CD4-positive, alpha-beta T cell treated with Interleukin-17A for 1 hour (primary cell): ENCODE measurements at places on chromosomes 12 and 14.

DNA sequence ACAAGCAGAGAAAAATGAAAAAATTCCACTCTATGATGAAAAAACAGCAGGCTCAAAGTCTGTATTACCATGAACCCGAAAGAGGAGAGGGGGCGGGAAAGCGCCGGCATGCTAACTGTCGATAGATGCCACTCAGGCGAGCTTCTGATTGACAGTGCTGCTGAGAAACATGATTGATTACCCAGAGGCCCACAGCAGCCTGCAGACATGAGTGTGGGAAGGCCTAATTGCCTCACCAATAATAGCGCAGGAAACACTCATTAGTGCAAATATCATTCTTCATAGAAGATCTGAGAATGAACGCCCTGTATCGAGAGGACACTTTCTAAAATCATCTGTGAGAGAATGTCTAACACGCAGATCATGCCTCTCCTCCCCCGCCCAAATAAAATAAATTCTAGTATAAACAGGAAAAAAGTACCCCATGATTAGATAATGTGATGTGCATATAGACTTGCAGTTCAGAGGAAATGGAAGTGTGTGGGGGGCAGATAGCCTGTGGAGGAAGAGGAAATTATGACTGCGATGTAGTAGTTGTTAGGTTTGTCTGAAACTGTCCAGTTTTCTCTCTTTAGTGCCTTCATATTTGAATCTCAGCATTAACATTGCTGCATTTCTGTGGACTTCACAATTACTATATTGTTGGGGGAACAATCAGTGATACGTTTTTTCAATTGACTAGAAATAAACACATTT lies 15.6 kb downstream of the TPH2 start:
- DNase-seq = no peak

DNA sequence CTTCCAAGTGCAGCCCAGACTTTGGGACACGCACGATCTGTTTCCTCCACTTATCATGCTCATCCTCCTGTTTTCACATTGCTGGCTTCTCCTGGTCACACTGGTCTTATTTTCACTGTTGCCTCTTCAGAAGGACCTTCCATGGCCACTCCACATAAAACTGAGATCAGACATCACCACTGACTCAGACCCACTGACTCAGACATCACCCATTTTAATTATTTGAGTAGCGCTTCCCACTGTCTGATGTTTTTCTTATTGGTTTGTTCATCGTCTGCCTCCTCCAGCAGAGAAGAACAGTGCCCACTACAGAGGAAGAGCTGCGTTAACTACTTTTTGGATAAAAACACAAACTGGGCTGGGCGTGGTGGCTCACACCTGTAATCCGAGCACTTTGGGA lies 270.5 kb upstream of the PWP1 start:
- DNase-seq = no peak

GRCh38 chr12:8697120-8697475 lies 693 bp upstream of the RIMKLB start:
- peak; percentile 57 for DNase-seq

- DNase-seq = no peak
Observed at GRCh38 chr14:35298351-35298750, 6.2 kb downstream of the PSMA6 start.

GRCh38 chr12:76830436-76830835 lies 48.4 kb downstream of the CSRP2 start:
- no peak for DNase-seq

- no peak for DNase-seq
Observed at GRCh38 chr14:67734675-67735074, 33.0 kb downstream of the RDH12 start.

GRCh38 chr14:101571004-101571403 lies 9.7 kb downstream of the DIO3 start:
- no peak for DNase-seq

GRCh38 chr12:65123435-65124063 lies 2.4 kb upstream of the WIF1 start:
- DNase-seq = peak; percentile 13

GRCh38 chr12:66197495-66197921 lies 8.5 kb downstream of the IRAK3 start:
- no peak for DNase-seq

GRCh38 chr12:31406345-31406744 lies 80.4 kb upstream of the SINHCAF start:
- DNase-seq = no peak

- no peak for DNase-seq
Observed at GRCh38 chr12:108201808-108202207, 72.7 kb downstream of the WSCD2 start.

DNA sequence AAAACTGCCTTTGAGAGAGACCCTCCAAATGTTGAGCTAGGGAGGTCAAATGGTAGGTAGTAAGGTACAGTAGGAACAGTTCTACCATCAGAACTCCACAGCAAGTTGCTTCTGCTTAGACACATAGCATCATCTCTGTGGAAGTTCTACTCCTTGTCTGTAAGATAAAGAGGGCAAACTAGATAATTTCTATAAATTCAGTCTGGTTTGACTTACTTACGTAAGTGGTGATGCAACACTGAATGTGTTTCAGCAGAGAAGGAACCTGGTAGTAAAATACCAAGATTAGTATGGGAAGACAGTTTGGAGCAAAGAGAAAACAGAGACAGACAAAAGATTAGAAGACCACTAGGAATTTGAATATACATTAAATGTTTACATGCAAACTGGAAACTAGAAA lies 42.0 kb downstream of the KITLG start:
- no peak for DNase-seq

GRCh38 chr14:101562659-101563351 lies 1.5 kb downstream of the DIO3 start:
- no peak for DNase-seq

GRCh38 chr14:51382506-51382905 lies 142.5 kb downstream of the TMX1 start:
- no peak for DNase-seq

GRCh38 chr14:84493779-84494178 lies 1036.2 kb upstream of the FLRT2 start:
- no peak for DNase-seq

- no peak for DNase-seq
Observed at GRCh38 chr14:88363644-88364043, 21.8 kb upstream of the SPATA7 start.

- DNase-seq = no peak
Observed at GRCh38 chr14:89368490-89369477, 48.2 kb downstream of the FOXN3 start.

GRCh38 chr12:64796205-64796845 lies 28.1 kb upstream of the TBC1D30 start:
- DNase-seq = peak; percentile 81

- DNase-seq = no peak
Observed at GRCh38 chr12:107221913-107222312, 128.6 kb upstream of the CRY1 start.

DNA sequence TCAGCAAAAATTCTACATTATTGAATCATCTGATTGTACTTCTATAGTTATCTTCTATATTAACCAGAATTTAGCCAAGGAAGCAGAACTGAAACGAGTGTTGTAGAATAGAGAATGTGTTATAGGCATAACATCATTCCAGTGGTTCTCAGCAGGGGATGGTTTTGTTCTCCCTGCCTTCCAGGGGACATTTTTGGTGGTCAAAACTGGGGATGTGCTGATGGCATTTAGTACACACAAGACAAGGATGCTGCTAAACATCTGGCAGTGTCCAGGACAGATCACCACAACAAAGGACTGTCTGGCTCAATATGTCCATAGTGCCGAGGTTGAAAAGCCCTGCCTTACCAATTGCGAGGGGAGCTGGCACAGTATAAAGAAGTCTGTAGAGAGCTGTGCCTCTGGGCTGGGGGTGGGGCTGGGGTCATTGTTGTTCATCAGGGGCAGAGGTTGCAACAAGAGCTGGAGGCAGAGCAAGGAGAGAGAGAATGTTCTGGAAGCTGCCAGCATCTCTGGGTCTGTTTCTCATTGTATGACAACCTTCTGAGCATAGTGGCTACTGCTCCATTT lies 1472.8 kb downstream of the AACS start:
- DNase-seq = no peak

- DNase-seq = no peak
Observed at GRCh38 chr12:71162832-71163763, 5.3 kb upstream of the TSPAN8 start.

DNA sequence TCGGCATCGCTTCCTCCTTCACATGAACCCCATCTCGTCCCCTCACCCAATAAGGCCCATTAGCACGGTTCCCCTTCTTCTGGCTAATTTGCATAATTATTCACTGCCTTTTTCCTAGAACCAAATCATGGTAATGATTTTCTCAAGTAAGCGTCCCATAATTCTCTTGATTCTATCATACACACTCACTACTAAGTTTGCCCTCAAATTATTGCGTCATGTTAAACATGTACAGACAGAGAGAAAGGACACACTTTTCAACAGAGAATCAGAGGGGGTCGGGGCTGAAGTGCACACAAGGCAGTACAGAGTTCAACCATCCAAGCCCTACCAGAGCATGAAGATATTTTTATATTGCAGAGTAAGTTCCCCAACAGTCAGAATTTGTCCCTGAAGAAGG lies 256.6 kb downstream of the FOXN3 start:
- DNase-seq = no peak

DNA sequence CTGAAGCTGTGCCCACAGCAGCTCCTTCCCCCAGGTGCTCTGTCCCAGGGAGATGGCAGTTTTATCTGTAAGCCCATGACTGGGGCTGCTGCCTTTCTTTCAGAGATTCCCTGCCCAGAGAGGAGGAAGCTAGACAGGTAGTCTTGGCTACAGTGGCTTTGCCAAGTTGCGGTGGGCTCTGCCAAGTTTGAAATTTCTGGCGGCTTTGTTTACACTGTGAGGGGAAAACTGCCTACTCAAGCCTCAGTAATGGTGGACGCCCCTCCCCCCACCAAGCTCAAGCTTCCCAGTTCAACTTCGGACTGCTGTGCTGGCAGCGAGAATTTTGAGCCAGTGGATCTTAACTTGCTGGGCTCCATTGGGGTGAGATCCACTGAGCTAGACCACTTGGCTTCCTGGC lies 124.7 kb downstream of the MSRB3 start:
- DNase-seq = no peak

GRCh38 chr14:64971491-64971942 lies 619 bp downstream of the RAB15 start:
- DNase-seq = no peak

GRCh38 chr12:32877601-32878459 lies 18.7 kb downstream of the PKP2 start:
- no peak for DNase-seq

DNA sequence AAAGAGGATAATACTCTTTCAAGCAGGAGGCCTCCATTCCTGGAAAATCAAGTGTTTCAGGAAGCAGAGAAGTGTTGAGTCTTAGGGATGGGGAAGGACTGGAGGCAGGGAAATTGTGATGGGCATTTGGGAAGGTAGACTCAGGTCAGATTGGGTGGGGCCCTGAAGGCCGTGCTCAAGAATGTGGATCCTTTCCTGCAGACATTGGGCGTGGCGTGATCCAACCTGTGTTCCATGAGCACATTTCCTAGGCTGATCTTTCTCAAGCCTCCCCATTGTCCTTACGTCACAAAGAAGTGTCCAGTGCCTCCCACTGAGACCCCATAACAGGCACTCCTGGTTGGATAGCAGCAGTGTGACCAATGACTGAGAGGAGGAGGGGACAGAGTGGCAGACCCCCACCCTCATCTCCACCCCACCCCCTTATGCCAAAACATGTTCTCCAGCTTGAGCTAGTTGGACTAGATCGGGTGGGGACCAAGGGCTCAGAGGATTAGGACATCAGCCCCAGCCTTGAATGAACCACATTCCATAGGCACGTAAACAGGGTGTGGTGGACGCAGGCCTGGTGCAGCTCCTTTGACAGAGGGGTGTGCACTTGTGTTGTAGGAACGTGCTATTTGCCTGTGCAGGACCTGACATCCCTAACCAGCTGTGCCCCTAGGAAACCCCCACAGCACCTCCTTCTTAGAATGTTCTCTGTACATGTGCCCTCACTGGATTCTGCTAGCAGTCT lies 76.8 kb downstream of the TTC9 start:
- DNase-seq = no peak

GRCh38 chr14:30808576-30808975 lies 65.8 kb upstream of the COCH start:
- no peak for DNase-seq

DNA sequence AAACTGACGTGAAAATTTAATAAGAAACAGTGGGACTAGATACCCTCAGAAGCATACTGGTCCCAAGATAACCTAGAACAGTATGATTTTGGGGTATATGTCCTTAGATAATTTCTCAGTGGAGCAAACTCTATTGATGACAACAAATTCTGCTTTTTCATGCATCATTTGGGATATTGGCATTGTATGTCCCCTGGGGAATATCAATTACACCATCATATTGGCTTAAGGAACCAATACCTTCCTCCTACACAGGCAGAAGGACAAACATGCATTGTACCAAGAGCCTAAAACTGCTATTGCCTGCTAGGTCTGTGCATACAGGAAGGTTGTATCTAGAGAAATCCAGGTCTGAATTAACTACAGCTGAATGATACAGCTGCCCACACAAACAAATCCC lies 17.6 kb upstream of the CDH24 start:
- DNase-seq = no peak

DNA sequence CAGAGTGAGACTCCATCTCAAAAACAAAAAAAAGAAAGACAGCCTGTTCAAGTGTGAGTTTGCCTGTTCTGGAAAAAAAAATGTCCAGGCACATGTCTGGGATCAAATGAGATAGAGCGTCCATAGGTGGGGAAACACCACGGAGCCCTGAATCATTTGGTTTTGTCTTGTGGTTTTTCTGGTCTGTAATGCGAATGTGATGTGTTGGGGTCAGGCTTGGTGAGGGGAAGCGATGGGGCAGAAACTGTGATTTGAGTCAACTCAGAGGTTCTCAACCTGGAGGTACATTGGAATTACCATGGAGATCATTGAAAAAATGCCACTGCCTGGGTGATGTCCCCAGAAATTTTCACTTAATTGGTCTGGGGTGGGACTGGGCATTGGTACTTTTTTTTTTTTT lies 183.9 kb upstream of the PWP1 start:
- no peak for DNase-seq

- peak; percentile 17 for DNase-seq
Observed at GRCh38 chr12:112107306-112108201, 1.0 kb downstream of the NAA25 start.

DNA sequence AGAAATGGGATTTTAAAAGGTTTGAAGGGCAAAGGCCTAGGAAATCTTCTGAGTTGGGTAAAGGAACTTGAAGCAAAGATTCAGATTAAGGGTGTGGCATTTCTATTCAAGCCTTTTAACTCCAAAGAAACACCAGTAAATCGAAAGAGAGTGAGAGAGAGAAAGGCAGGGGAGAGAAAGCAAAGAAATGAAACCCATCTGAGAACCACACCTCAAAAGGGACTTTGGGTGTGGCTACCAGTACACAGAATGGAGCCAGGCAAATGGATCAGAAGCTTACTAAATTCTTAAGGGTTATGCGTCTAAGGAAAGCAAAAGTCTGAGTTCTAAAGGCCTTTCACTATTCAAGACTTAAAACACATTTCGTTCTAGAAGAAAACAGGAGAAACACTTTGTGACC lies 277.4 kb downstream of the BCL11B start:
- DNase-seq = peak; percentile 13

DNA sequence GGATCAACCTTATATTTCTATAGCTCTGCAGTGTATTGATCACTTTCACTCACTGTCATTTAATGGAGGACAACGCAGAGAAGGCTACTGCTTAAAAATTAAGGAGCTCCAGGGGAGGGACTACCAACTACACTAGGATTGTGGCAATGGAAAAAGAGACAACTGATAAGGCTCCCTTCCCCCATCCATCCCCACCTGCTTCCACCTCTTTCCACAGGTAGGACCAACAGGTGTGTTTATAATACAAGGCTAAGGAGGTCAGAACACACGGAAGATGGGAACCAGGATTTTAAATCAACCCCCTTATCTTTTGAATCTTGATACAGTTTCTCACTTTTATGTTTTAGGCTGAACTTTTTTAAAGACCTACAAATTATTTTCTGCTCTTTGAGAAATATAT lies 90.8 kb downstream of the STAB2 start:
- DNase-seq = no peak
